ENCODE measurements at places on chromosomes 13 and 19.

DNA sequence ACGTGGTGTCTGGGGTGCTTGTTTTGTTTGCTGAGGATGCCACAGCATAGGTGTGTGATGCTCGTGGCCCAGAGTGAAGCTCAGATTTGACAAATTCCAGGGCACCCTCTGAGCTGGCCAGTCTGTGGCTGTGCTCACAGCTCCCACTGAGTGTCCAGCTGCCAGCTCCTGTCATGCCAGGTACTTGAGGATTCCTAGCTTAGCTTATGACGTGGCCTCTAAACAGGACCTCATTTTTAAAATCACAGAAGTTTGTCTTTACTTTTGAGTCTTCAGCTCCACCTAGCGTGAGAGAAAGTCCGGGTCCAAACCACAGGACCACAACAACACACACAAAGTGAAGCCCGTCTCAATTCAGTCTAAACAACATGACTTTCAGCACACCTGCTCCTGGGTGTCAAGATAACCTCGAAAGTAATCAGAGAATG, 117.3 kb downstream of the RAB20 start:
- no peak for DNase-seq

DNA sequence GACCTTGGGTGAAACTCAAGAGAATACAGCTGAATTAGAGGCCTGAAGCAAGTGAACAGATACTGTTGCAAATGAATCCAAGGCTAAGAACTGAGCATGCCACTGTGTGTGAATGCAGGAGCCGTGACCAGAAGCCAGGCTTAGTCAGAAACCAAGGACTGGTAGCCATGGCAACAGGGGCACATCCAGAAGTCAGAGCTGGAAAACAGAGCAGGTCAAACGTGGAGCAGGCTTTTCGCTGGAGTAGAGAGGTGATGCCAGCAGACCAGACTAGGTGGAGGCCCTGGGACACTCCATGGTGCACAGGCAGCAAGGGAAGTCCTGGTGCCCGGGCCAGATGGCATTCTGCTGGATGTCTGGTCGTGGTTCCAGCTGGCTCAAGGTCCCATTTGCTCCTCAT, 564.1 kb downstream of the PCDH9 start:
- DNase-seq: no peak

GRCh38 chr13:24716011-24716410, 35.8 kb downstream of the ATP12A start:
- DNase-seq: no peak

DNA sequence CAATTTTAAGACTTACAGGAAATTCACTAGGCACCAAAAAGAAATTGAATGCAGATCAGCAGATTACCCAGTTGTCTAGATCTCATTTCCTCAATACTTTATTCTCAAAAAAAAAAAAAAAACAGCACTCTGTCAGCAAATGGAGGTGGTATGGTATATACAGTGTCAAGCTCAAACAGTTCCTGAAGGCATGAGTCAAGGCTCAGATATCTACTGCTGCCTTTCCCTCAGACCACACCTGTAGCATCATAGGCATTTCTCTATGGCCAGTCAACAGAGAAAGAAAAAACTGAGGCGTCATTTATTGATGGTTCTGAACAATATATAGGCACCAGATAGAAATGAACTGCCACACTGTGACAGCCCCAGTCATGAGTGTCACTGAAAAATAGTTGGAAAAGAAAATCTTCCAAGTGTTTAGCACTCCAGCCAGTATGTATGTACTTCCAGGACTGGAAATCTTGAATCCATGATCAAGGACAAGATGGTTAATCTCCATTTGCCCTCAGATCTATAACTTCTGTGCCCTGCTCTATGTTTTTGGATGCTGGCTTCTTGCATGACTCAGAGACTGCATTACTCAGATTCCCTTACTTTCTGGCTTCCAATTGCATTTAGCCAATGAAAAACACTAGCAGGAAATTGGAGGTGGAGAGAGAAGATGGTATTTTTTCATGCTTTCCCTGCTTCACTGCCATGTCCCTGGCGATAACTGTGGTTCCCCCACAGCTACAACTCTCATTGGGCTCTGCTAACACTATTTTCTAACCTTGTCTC, 8.4 kb upstream of the COG3 start:
- no peak for DNase-seq

GRCh38 chr13:44425815-44426078, 52.1 kb downstream of the SERP2 start:
- no peak for DNase-seq

DNA sequence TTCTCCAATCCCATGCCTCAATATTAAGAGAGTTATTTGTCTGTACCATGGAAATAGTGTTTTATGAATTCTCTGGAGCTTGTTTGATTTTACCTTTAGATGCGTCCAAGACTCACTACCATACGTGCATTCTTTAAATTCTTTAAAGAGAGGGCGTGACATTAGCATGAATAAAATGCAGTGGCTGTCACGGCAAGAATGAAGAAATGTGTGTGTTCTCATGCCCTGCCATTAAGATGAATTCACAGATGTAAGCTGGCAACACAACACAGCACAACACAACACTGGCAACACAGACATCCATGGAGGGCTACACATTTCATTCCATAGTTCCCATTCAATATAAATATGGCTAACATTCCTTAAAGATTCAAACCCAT, 213.4 kb downstream of the ENOX1 start:
- DNase-seq: no peak

DNA sequence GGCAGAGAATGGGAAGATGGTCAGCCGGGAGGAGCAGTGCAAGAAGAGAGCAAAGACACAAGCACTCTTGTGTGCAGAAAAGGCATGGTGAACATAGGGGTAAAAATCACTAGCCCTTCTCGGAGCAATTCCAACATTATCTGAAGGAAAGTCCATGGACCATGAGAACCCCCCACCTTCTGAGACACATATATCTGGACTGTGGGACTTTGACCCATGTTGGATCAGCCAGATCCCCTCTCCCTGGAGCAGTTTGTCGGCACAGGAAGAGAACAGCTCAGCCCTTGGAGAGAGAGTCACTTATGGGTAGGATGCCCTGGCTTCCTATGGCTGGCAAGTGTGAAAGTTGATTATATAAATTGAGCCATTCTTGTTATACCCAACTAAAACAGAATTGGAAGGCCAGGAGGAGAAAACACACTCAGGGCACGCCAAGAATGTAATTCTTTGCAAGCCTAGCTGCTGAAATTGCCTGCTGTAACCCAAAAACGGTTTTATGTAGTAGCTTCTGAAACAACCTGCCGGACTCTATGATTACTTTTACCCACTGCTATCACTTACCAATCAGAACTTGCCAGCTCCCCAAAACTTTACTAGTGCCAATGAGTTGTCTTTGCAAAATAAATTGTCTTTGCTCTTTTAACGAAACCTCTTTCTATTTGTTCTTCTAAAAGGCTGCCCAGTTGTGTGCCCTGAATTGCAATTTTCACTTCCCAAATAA, 62.8 kb upstream of the ZNF599 start:
- DNase-seq: no peak

DNA sequence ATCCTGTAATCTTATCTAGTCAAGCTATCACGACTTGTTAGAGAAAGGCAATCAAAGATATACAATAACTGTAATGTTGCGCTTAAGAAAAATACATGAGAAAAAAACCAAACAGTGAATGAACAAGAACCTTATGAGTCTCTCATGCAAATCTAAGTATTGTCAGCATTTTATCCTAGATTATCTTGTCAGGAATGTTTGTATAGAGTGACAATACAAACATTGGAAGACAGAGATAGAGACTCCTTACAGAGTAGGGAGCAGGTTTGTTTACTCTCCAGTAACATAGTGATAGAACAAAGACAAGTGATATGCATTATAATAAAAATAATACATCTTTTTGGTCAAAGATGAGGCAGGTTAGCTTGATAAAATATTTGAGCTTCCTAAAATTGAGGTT, 444.8 kb downstream of the SLITRK5 start:
- no peak for DNase-seq

- no peak for DNase-seq
Measured at GRCh38 chr13:54682184-54682583, 1653.6 kb downstream of the OLFM4 start.

DNA sequence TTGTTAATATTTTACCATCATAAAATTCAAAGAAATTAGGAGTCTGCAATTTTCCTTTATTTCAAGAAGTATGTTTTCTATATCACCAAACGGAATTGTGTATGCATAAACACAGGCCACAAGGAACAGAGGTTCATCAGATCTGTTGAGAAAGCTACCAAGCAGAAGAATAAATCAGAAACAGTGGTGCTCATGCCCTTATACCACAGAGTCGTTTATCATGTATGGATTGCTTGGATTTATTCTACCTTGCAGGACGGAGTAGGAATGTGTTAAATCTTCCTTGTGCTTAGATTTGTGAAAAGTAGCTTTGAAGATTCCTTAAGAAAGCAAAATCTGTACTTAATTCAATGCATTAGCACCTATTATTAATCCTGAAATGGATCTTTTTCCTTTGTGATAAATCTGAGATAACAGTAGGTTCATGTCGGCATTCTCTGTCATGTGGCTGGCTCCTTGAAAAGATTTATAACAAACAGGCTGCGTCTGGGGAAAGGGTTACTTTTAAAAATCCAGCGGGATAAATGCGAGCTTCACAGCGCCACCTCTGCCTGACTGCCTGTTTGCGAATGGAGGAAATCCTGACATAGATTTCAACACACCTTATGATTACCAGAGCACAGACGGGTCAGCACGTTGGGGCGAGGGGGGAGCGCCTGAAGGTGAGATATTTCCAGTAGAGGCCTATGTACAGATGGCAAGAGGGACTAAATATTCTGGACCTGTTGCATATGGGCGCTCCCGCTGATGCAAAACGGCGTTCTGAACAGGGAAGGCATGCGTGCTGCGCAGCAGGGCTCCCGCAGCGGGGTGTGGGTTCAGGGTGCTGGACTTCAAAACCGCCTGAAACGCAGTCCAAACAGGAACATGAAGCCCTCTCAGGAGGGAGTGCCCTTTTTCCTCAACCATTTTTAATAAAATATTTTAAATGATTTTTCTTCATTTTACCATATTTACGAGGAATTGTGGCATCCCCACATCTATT, 445.5 kb upstream of the SGCG start:
- DNase-seq: no peak

DNA sequence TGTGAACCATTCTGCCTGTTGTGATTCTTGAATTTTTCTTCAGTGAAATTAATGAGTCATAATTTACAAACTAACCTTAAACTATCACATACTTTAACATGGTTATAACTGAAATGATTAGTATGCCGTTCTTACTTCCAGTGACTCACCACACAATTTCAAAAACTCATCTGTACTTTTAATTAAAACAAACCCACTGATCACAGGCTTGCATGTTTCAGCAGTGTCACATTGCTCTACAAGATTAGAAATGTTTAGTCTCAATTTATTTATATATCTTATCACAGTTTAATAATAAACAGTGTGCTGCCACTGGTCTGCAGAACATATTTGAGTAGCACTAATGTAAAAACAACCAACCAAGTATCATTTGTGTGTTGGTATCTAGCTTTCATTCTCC, 2227.9 kb upstream of the PCDH20 start:
- no peak for DNase-seq

DNA sequence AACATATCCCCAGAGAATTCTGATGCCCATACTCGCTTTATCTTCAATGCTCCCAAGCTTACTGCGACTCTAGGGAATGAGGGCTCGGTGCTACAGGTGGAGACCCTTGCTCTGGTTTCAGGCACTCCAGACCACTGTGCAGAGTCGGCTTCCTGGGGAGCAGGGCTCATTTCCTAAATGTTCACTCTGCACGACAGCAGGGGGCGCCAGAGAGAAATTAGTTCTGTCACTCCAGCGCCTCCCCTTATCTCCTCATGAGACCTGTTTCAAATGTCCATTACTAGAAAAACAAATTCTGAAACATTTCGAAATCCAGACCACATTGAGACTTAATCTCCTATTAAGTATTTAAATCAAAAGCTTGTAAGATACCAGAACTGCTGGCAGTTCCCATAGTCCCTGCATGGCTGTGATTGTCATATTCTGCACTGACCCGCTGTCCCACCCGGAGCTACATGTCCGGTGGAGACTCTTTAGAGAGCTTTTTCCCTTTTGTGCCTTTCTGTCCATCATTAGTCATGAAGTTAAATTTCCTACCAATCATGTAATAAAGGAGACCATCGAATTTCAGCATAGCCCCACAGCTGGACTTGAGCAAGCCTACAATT, 22.4 kb downstream of the EPSTI1 start:
- DNase-seq: peak; percentile 84

- DNase-seq: no peak
Measured at GRCh38 chr19:28049875-28050274, 1163.1 kb downstream of the UQCRFS1 start.

GRCh38 chr13:51004111-51004865, 94.7 kb downstream of the RNASEH2B start:
- DNase-seq: no peak

DNA sequence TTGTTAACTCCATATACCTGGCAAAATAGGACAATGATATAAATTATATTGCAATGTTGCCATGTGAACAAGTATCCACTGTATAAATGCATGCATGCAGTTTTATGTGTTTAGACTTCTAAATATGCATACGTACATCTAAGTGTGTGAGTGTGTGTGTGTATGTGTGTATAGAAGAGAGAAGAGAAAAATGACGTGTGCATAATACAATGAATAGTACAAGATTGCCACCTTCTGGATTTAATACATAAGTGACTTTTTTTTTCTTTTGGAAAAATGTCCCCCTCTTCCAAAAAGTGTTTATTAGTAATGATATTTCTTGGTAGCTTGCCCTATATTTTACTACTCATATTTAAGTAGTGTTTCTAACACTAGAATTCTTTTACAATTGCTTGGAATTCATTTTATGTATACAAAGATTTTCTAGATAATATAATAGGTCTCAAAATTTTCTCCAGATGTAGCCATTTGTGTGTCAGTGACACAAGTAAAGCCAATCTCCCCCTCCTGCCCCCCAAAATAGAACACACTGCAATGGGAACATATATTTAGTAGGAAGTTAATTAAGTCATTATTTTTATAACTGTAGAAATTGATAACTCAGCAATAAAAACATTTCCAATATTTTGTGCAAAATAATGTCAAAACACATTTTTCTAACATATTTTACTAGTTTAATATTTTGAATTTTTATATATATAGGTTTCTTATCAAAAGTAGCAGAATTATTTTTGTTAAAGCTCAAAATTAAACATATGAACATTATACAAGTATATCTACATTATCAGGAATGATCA, 783.3 kb upstream of the ATXN8OS start:
- DNase-seq: peak; percentile 15

- DNase-seq: peak; percentile 61
Measured at GRCh38 chr19:9847087-9847671, 12.1 kb downstream of the PIN1 start.

GRCh38 chr19:8835877-8836276, 3.7 kb downstream of the MBD3L1 start:
- DNase-seq: no peak

DNA sequence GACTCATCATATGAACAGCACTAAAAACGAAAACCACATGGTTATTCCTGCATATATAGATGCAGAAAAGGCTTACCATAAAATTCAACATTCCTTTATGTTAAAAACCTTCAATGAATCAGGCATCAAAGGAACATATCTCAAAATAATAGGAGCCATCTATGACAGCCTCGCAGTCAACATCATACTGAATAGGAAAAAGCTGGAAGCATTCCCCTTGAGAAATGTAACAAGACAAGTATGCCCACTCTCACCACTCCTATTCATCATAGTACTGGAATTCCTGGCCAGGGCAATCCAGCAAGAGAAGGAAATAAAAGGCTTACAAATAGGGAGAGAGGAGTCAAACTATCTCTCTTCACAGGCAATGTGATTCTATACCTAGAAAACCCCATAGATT, 179.6 kb upstream of the HTR2A start:
- no peak for DNase-seq
